ENCODE measurements at places on chromosomes 5 and 9.
A peak's percentile ranks its signal among the peaks of the same experiment; 100 is the strongest.

GRCh38 chr9:4277531-4277991 is 22.3 kb downstream of the GLIS3 start:
- DNase-seq: peak; percentile 54

- no peak for DNase-seq
Measured at GRCh38 chr9:24721621-24722020, 175.9 kb upstream of the IZUMO3 start.

DNA sequence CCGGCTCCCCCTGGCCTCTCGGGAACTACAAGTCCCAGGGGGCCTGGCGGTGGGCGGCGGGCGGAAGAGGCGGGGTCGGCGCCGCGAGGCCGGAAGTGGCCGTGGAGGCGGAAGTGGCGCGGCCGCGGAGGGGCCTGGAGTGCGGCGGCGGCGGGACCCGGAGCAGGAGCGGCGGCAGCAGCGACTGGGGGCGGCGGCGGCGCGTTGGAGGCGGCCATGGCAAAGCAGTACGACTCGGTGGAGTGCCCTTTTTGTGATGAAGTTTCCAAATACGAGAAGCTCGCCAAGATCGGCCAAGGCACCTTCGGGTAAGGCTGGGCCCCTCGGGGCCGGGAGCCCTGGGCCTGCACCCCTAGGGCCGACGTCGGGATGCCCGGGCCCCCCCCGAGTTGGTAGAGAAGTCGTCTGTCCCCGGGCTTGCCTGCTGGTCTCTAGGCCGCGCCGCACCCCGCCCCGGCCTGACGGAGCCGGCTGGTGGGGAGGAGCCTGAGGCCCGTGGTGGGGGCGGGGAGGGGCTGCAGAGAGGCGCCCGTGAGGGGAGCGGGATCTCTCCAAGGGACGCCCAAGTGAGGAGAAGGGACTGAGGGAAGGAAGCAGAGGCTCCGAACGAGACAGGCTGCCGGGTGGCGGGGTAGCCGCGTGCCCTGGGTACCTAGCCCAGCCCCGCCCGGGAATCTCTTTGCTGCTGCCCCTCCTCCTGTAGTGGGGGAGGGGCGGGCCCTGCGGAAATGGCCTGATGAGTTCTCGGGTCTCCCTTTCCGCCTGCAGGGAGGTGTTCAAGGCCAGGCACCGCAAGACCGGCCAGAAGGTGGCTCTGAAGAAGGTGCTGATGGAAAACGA is at the start of gene CDK9:
TSS of gene CDK9 (plus strand) at position 102 of the 840 bp plus-strand sequence. CDS start at position 217, 115 bp downstream.
- peak; percentile 89 for DNase-seq

- DNase-seq: no peak
Measured at GRCh38 chr9:135878528-135879236, 28.7 kb downstream of the CAMSAP1 start.

DNA sequence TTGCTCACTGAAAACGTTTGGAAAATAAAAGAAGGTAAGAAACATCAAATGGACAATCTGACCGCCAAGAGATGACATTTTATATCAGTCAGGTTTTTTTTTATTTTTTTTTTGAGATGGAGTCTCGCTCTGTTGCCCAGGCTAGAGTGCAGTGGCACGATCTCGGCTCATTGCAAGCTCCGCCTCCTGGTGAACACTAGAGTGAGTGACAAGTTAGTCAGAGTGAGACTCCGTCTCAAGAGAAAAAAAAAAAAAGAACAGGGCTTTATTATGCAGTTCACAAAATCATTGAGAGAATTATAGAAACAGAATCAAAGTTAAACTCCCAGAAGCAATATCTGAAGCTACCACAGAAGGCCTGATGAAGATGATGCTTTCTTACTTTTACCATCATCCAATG is 70.1 kb downstream of the DTWD2 start:
- DNase-seq: no peak

- no peak for DNase-seq
Measured at GRCh38 chr9:4494332-4494731, 4.1 kb downstream of the SLC1A1 start.

DNA sequence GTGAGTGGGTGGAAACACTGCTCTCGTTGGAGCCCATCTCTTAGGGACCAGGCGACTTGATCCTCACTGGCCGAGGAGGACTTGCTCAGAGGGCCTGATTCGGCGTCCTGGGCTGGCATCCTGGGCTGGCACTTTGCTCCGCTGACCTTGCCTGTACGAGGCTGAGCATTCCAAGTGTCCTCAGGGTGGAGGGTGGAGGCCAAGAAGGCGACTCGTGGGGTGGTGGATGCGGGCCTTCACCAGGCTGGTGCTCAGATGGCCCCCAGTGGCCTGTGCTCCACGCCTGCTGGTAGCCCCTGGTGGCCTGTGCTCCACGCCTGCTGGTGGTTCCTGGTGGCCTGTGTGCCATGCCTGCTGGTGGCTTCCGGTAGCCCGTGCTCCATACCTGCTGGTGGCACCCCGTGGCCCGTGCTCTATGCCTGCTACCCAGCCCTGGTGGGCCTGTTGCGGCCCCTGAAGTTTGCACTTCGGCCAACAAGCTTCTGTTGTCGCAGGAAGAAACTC is 42.9 kb downstream of the PHF2 start:
- DNase-seq: no peak

GRCh38 chr9:120109242-120109641 is 470.7 kb downstream of the CDK5RAP2 start:
- peak; percentile 43 for DNase-seq

- no peak for DNase-seq
Measured at GRCh38 chr9:135815413-135815812, 91.9 kb downstream of the CAMSAP1 start.

GRCh38 chr9:128106940-128107467 is 20.5 kb downstream of the PTGES2 start:
- DNase-seq: no peak

DNA sequence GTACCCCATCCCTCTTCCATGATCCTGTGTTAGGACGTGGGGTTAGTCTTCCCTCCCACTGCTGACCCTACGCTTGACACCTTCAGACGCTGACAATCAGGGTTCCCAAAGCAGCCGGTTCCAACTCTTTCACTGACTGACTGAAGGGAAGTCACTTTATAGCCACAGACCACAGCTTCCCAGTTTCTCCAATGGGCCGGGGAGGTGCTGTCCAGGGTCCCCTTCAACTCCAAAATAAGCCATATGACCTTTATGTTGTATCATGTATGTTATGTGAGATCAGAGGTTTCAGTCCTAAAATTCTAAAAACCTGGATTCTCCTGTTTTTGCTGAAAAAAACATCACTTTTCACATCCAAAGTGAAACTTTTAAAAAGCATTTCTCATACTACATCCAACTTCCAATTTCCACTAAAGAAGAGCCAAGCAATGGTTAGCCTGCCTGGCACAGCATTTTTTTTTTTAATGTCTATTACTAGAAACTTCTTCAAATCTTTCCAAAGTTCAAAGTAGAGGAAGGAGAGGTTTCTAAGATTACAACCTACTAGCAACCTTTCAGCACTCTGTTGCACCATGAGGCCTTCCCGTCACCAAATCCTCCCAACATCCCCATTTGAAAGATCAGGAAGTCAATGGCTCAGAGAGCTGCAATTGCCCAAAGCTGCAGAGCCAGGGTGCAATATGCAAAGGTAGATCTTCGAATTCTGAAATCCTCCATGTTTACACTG is 5.2 kb downstream of the EPB41L4B start:
- DNase-seq: no peak

- no peak for DNase-seq
Measured at GRCh38 chr5:6522331-6522730, 73.7 kb downstream of the UBE2QL1 start.

GRCh38 chr9:15307523-15307841 is 466 bp upstream of the TTC39B start:
- no peak for DNase-seq

Measured in retina (tissue), 1 donor.